Neural progenitor cell (in vitro differentiated cells): ENCODE measurements at places on chromosomes 12 and 14. TPM values are rescaled to one million over a fixed set of nuclear protein-coding genes. Genes with fewer than 3 reads are reported as not detected.

DNA sequence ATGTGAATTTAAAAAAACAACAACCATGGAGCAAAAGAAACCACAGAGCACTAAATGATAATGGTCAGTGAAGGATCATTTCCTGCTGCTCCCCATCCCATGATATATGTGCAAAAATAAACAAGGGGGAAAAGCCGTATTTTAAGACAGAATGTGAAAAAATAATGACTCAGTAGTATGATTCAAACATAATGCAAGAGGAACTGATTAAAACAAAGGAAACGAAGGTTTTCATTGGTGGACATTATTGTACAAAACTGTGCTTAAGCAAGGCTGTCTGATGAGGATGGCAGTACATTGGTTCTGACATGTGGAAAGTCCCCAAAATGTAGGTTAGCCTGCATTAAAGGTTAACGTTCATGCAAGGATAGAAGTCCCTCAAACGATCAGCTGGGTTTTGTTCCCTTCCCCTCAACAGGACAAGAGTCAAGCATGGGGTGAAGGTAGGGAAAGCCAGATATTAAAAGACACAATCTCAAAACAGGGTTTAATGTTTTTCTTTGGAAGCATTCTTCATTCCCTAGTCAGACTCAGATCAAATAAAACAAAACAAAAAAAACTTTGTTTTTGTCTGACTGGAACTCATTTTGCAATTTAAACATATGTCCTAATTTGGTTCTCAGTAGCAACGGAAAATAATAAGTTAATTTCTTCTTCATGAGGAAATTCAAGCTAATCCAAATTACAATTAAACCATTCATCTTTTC is 26.3 kb upstream of the PTGDR start:
- H3K4me1 ChIP-seq = peaks cover 8% of the 10 kb centered on the region
- H3K27ac ChIP-seq = no peak overlapping the region
- H3K4me3 ChIP-seq = no peak overlapping the region

The USP44 gene
- 67.1 and 79.4 TPM in 2 replicates for total RNA-seq

The IAPP gene
- total RNA-seq = 0.15 and 0.92 TPM in 2 replicates

- no peaks in the 10 kb centered on the region for H3K36me3 ChIP-seq
- H3K27me3 ChIP-seq = no peaks in the 10 kb centered on the region
- H3K4me1 ChIP-seq = peaks cover 5% of the 10 kb centered on the region
- H3K27ac ChIP-seq = no peak overlapping the region
- H3K4me3 ChIP-seq = no peak overlapping the region
Observed at GRCh38 chr12:26276709-26277108, 81.3 kb downstream of the SSPN start.

DNA sequence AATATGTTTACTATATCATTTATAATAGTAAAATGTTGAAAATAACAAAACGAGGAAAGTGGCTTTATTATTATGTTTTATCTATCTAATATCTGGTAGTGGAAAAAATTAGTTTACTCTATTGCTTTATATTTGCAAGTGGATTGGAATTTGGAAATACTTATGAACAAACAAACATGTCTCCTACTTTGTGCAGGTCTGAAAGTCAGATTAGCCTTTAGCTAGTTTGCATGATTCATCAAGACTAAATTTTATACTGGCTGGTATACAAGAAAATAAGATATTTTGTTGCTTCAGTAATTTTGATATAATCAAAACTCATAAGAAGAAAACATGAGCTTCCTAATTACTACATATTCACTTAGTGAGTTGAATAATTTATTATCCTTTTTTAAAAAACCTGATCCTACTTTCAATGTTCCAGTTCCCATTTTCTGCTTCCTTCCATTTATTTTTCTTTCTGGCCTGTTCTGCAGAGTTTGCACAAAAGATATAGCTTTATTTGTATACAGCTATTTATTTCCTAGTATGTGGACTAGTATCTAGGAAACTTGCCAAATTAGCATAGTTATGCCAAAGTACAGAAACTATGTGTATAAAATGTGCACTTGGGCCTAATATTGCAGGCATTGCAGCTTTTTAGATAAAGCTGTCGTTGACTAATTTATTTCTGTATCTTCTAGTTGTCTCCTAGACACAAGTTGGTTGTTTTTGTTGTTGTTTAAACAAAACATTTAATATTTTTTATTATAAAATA is 122.0 kb downstream of the AKAP6 start:
- H3K4me1 ChIP-seq = no peaks in the 10 kb centered on the region
- H3K27ac ChIP-seq = no peak overlapping the region
- no peaks in the 10 kb centered on the region for H3K36me3 ChIP-seq

- no peak for DNase-seq
Observed at GRCh38 chr14:34329301-34329700, 132.7 kb downstream of the SPTSSA start.

- H3K4me3 ChIP-seq = no peak overlapping the region
- no peak overlapping the region for H3K27ac ChIP-seq
- H3K4me1 ChIP-seq = no peaks in the 10 kb centered on the region
- no peaks in the 10 kb centered on the region for H3K36me3 ChIP-seq
- H3K27me3 ChIP-seq = no peaks in the 10 kb centered on the region
Observed at GRCh38 chr12:62146318-62146717, 113.9 kb upstream of the USP15 start.

- H3K36me3 ChIP-seq = peaks cover 14% of the 10 kb centered on the region
- no peak overlapping the region for H3K4me3 ChIP-seq
- no peaks in the 10 kb centered on the region for H3K4me1 ChIP-seq
Observed at GRCh38 chr14:93520053-93520607, 89.4 kb downstream of the UNC79 start.

The SSTR1 gene
- total RNA-seq = not detected in 2 replicates

DNA sequence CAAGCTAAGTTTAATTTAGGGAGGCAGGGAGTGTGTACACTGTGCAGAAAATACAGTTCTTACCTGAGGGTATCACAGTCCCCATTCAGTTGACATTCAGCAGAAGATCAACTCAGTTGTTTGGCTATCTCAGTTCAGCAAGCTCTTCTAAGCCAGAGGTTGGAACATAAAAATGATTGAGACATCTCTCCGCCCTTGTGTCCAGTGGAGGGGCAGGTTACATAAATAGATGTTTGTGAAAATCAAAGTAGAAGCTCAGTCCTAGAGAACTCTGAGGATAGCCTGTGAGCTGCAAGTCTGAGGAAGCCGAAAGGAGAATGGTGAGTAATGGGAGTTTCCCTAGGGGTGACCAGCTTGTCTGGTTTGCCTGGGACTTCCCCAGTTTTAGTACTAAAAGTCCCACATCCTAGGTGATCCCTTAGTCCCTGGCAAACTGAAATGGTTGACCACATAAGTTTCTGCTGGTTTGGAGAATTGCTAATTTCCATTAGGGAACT is 251.4 kb upstream of the ATP2B1 start:
- no peak overlapping the region for H3K4me3 ChIP-seq
- no peak overlapping the region for H3K27ac ChIP-seq
- DNase-seq = no peak
- H3K36me3 ChIP-seq = no peaks in the 10 kb centered on the region
- H3K4me1 ChIP-seq = no peaks in the 10 kb centered on the region

The SLC10A1 gene
- total RNA-seq = not detected in 2 replicates

- H3K36me3 ChIP-seq = no peaks in the 10 kb centered on the region
- DNase-seq = peak; percentile 86
- no peak overlapping the region for H3K4me3 ChIP-seq
- H3K4me1 ChIP-seq = no peaks in the 10 kb centered on the region
- H3K27me3 ChIP-seq = no peaks in the 10 kb centered on the region
Observed at GRCh38 chr12:45170456-45171042, 45.3 kb upstream of the ANO6 start.

The CAND1 gene
- total RNA-seq = 193 and 284 TPM in 2 replicates

DNA sequence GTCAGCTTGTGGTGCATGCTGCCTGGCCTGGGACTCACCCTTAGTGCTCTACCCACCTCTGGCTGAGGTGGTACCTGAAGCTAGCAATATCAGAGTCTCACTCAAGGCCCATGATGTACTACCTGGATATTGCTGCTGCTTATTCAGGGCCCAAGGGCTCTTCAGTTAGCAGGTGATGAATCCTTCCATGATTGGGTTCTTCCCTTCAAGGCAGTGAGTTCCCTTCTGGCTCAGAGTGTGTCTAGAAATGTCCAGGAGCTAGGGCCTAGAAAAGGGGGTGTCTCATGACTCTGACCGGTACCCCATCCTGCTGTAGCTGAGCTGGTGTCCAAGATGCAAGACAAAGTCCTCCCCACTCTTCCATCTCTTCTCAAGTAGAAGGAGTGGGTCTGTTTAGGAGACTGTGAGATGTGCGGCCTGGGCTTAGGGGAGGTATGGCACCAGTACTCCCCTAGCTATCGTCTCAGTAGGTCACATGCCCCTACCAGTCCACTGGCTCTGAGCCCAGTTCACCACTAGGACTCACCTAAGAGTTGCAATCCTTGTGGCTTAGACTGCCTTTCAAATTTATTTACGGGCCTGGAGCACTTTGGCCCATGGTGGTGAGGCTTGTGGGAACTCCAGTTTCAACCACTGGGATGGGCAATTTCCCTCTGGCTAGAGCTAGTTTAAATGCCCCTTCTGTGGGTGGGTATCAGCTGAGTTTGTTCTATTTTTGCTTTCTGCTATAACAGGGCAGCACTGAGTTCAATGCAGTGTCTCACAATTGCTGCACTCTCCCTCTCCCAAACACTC is 12.2 kb downstream of the PRORP start:
- no peaks in the 10 kb centered on the region for H3K36me3 ChIP-seq
- no peaks in the 10 kb centered on the region for H3K27me3 ChIP-seq
- no peaks in the 10 kb centered on the region for H3K4me1 ChIP-seq

DNA sequence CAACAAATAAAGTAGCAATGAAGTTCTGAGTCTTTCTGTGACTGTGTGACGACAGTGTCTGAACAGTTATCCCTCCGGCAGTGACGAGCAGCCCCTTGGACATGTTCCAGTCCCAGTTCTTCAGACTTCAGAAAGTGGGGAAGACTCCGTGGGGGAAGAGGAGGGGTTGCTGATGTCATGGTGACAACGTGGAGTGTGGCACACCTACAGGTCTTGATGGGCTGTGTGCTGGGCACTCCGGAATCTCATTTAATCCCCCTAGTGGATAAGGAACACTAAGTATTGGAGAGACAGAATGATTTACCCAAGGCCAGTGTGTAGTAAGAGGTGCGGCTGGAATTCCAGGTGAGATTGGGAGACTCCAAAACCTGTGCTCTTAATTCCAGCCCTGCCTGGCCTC is 280.2 kb downstream of the CACNA1C start:
- DNase-seq = no peak
- no peak overlapping the region for H3K4me3 ChIP-seq
- H3K4me1 ChIP-seq = peaks cover 10% of the 10 kb centered on the region
- no peaks in the 10 kb centered on the region for H3K36me3 ChIP-seq
- H3K27me3 ChIP-seq = no peaks in the 10 kb centered on the region

The RASSF9 gene
- 0.06 TPM in 1 of 2 replicates, not detected in the other for total RNA-seq

- no peak overlapping the region for H3K27ac ChIP-seq
- H3K27me3 ChIP-seq = no peaks in the 10 kb centered on the region
- no peak for DNase-seq
- H3K4me3 ChIP-seq = no peak overlapping the region
- no peaks in the 10 kb centered on the region for H3K36me3 ChIP-seq
- H3K4me1 ChIP-seq = peaks cover 7% of the 10 kb centered on the region
Observed at GRCh38 chr14:73524493-73524892, 12.4 kb upstream of the ACOT1 start.

GRCh38 chr12:64457032-64457431 is 5.1 kb downstream of the TBK1 start:
- H3K36me3 ChIP-seq = no peaks in the 10 kb centered on the region
- no peak for DNase-seq
- H3K27ac ChIP-seq = no peak overlapping the region
- no peak overlapping the region for H3K4me3 ChIP-seq
- no peaks in the 10 kb centered on the region for H3K27me3 ChIP-seq
